Suppressor macrophage (primary cell): ENCODE measurements at places on chromosomes 1 and 21.
A peak's percentile ranks its signal among the peaks of the same experiment; 100 is the strongest.

DNA sequence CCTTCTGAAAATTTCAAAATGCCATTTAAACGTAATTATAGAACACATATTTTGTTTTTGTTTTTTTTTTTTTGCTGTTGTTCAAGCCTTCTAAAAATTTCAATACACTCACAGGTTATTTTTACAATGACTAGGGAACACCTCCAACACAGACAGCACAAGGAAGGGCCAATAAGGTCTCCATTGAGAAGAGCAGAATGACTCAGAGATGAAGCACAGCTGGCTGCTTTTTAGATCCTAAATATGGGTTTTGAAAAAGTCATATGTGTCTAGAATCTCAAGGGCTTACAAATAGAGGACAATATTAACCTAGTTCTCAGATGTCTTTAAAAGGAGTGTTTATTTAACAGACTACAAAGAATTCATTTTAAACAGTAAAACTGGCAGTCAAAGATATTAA is 104.6 kb downstream of the NEGR1 start:
- DNase-seq = no peak

DNA sequence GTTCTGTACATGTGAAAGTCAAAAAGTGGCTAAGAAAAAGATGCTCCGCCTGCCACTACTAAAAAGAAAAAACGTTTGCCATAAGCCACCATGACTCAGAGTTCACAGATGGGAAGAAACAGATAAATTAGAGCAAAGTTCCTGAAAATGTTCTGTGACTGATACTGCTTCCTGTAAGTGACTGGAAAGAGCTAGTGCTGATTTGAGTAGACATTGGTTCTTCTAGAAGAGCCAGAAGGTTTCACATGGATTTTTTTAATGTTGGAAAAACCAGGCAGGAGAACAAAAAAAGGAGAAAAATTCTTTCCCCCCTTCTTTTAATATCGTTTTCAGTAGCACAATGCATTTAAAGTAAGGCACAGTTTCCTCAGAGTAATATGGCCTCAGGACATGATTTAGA is 221.4 kb downstream of the HLX start:
- DNase-seq = peak; percentile 53

DNA sequence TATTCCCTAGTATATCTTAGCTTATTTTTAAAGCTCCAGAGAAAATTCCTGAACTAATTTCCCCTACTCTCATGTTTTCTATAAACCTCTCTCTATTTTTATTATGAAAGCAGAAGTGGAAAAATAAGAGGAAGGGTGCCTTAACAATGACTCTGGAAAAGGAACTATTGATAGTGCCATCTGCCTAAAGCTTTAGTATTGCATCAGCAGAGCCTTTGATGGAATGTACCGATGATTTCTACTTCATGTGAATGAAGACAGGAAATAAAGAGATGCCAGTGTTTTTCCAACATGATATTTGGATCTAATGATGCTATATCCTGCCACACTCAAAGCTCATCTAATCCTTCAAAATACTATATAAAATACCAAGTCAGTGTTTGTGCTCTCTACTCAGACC is 35.1 kb downstream of the TNFSF18 start:
- peak; percentile 85 for DNase-seq

- DNase-seq = no peak
These were observed 17.3 kb downstream of the LTN1 start for GRCh38 chr21:28975397-28975796.

DNA sequence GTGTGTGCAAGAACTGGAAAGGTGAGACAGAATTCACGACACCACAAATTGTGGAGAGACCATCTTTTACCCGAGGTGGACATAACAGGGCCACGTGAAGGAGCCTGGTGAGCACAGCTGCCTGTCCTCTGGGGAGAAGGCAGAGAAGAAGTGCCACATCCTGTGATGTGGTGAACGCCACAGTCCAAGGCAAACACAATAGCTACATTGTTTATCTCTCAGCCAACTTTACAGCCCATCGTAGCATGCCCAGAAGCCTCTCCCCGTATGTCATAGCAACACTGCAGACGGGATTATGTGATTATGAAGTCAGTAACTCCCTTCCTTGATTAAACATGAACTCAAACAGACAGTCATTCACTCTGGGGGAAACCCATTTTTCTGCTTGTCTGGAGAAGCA is 612.2 kb downstream of the SMYD3 start:
- no peak for DNase-seq

DNA sequence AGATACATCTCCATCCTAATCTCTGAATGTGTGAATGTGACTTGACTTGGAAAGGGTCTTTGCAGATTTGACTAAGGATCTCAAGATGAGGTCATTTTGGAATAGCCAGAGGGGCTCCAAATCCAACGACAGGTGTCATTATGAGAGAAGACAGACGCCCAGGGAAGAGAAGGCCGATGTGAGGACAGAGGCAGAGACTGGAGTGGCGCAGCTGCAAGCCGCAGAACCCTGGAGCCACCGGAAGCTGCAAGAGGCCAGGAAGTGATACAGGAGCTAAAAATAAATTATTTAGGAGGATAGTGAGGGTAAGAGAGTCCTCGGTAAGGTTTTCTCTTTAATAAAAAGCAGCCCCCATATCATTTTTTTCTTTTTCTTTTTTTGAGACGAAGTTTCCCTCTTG is 9.7 kb upstream of the AADACL4 start:
- peak; percentile 26 for DNase-seq

- no peak for DNase-seq
These were observed 40.2 kb downstream of the ADAMTS1 start for GRCh38 chr21:26804895-26805609.

DNA sequence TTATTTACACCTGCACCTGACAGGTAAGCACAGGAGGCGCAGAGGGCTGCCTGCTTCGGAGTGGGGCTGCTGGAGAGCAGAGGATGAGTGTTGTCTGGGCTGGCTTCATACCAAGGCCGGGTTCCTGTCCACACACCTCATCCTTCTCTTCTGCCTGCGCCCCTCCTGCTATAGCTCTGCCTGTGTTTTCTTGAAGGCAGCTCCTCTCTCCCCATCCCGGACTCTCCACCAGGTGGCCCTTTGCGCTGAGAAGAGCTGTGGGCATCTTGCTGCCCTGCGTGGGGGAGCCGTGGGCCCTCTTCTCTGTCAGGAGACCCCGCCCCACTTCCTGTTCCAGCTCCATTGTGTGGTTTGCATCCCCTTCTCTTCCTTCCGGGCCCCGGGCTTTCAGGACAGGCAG is 35.0 kb downstream of the ARHGEF10L start:
- no peak for DNase-seq

DNA sequence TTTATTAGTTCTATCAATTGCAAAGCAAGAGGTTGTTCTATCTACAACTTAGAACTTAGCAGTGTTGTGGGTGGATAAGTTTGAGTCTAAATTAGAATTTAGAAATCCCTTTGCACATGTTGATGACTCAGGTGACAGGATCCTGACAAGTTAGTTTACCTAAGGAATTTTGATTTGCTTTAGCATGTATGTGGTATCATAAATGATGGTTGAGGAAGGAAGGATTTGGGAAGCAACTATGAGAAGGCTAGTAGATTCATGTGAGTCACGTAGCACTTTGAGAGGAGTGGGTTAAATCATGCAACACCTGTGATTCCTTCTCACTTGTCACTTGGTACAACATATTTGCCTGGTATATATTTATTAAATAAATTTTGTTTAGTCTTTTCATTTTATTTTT is 223.7 kb upstream of the USP25 start:
- DNase-seq = no peak

DNA sequence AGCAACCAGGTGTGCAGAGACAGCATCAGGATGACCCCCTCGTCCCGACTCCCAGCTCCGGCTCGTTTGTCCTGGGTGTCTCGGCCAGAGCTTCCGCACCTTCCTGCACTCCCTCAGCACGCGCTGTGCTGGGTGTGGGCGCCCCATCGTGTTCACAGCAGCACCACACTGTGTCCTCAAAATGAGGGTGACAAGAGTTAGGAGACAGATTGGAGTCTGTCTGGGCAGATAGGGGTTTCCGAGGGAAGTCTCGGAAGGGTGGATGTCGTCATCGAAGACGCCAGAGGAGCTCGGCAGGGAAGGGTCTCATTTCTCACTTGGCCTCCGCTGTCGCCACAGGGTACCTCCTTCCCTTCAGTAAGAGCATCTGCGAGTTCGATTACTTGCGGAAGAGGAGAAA is 4.1 kb downstream of the CCDC27 start:
- DNase-seq = no peak

DNA sequence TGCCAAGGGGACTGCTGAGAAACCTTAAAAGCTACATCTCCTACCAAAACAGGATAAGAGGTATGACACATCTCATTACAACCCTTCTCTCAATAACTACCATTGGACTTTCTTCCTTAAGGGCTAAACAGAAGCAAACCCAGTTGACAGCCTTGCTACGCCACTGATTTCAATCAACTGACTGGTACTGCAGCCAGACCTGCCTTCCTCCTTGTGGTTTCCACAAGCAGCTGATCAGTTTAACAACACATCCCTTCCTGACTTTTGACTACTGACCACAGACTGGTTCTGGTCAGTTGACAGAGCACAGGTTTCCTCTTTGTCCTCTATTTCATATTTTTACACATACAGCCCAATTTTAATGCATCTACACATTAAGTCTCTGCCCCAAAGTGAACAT is 108.8 kb downstream of the ADAMTS1 start:
- no peak for DNase-seq

- peak; percentile 62 for DNase-seq
These were observed 48.4 kb upstream of the CD34 start for GRCh38 chr1:207959141-207959825.

GRCh38 chr1:75469586-75470173 is 141.2 kb downstream of the SLC44A5 start:
- DNase-seq = no peak

- DNase-seq = no peak
These were observed 21.3 kb downstream of the TRPM2 start for GRCh38 chr21:44374601-44375280.

GRCh38 chr1:19800076-19800804 is 524 bp upstream of the TMCO4 start:
- peak; percentile 44 for DNase-seq

GRCh38 chr1:175015243-175015642 is 8.0 kb downstream of the MRPS14 start:
- no peak for DNase-seq

GRCh38 chr21:45539046-45539795 is 3.0 kb downstream of the SLC19A1 start:
- no peak for DNase-seq

GRCh38 chr21:39052718-39053117 is 130.5 kb downstream of the PSMG1 start:
- no peak for DNase-seq

GRCh38 chr1:192654591-192655251 is 18.8 kb downstream of the RGS13 start:
- DNase-seq = no peak

- DNase-seq = no peak
These were observed 43.7 kb downstream of the INTS7 start for GRCh38 chr1:211991695-211992094.

DNA sequence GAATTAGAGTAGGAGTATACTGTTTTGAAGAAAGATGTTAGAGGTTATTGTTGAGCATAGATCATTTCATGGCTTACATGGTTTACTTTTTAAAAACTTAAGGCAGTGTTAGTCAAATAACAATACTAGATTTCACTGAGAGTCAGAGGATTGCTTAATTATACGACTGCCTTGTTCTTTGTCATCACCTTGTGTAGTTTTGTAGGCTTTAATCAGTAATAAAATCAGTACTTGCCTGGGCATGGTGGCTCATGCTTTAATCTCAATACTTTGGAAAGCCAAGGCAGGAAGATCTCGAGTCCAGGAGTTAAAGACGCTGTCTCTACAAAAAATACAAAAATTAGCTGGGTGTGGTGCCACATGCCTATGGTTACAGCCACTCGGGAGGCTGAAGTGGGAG is 41.3 kb upstream of the GPR52 start:
- DNase-seq = no peak

- no peak for DNase-seq
These were observed 71.4 kb downstream of the MEGF6 start for GRCh38 chr1:3539707-3540425.

- peak; percentile 69 for DNase-seq
These were observed 26.2 kb downstream of the EXTL2 start for GRCh38 chr1:100868364-100868995.

GRCh38 chr1:100077531-100077930 is 55.2 kb downstream of the SASS6 start:
- no peak for DNase-seq

- DNase-seq = no peak
These were observed 964.1 kb downstream of the TTLL7 start for GRCh38 chr1:83034851-83035250.

- DNase-seq = no peak
These were observed 84.8 kb downstream of the NEK7 start for GRCh38 chr1:198241553-198241952.

- DNase-seq = no peak
These were observed 61.4 kb upstream of the FMN2 start for GRCh38 chr1:240030236-240030635.

DNA sequence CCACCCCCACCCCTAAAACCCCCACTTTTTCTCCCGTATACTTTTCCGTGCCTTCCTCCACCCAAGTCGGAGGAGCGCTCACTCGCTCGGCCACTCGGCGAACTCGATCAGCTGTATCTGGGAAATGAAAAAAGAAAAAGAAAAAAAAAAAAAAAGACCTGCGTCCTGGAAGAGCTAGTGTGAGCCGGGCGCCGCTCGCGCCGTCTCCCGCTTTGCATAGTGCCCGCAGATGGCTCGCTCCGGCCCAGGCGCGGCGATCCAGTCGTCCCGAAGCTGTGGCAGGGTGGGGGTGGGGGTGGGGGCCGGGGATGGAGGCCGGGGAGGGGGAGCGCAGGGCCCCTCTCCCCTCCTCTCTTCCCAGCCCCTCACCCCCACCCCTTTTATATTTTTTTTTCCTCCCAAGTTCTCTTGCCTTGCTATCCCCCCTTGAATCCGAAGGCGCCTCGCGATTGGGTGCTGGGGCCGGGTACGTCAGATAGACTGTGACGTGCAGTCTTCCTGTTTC is 299 bp upstream of the PROX1 start:
- DNase-seq = no peak

GRCh38 chr1:14521622-14522021 is 76.9 kb upstream of the KAZN start:
- DNase-seq = no peak

- no peak for DNase-seq
These were observed 67.2 kb downstream of the BACE2 start for GRCh38 chr21:41235201-41235600.

DNA sequence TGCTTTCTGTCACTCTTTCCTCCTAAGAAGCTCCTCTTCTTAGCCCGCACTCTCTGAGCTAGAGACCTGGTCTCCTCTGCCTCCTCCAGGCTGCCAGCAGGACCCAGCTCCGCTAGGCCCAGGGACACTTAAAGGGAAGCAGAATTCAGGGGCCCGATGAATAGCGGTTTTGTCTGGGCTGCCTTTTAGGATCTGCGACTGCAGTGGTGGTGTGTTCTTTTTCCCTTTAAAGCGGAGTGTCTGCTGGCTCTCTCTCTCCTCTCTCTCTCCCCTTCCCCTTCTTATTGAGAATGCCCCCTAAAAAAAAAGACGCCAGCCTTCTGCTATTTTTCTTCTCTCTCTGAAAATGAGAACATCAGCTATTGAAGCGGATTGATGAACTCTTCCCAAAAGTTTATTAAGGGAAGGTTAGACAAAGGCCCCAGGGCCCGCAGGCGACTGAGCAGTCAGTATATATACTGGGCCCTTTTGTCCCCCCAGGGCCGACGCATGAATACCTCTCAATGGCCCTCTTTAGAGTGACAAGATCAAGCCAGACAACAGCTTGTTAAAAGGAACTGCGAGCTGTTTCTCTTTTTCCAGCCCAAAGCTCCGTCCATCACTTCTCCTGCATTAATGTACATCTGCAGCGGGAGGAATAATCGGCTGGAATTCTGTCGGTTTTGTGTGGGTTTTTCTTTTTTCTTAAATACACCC is 27.0 kb downstream of the PAX7 start:
- DNase-seq = no peak
